ENCODE measurements at places on chromosomes 7 and 10. TPM values are rescaled to one million over a fixed set of nuclear protein-coding genes. Genes with fewer than 3 reads are reported as not detected.

DNA sequence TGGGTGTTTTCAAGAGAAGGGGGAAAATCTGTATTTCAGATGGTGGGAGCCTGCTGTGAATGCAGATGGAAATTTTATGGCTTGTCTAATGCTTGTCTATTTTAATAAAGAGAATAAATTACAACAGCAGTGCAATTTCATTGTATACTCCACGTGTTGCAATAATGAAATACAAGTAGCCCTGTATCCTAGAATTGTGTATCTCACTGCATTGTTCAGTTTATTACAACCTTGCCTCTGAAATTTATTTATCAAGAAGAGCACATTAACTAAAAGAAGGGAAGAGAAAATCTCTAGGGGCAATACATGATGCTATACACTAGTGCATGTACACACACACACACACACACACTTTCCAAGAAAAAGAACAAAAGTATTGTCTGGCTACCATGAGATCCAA, 21.8 kb downstream of the ANK3 start:
- H3K27ac ChIP-seq = no peak overlapping the region
- H3K4me1 ChIP-seq = peaks cover 7% of the 10 kb centered on the region
- no peaks in the 10 kb centered on the region for H3K27me3 ChIP-seq
- DNase-seq = no peak
- H3K4me3 ChIP-seq = no peak overlapping the region
- H3K36me3 ChIP-seq = no peaks in the 10 kb centered on the region

DNA sequence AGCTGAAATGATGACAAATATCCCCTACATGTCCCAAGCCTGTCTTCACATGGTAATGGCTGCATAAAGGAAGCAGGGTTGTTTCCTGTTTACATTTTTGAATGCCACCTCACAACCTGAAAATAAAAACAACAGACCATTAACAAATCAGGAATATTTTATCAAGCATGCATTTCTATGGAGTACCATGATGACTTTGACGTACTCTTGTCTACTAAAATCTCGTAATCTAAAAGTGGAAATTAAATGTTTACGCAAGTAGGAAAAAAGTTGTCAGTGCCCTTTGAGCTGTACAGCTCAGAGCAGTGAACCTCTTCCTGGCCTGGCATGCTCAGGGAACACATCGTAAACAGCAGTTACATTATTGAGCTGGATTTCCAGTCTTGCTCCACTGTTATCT, 194.1 kb downstream of the INHBA start:
- peak overlapping the region; percentile 5 for H3K27ac ChIP-seq
- no peaks in the 10 kb centered on the region for H3K4me1 ChIP-seq
- H3K4me3 ChIP-seq = no peak overlapping the region
- DNase-seq = peak; percentile 52

DNA sequence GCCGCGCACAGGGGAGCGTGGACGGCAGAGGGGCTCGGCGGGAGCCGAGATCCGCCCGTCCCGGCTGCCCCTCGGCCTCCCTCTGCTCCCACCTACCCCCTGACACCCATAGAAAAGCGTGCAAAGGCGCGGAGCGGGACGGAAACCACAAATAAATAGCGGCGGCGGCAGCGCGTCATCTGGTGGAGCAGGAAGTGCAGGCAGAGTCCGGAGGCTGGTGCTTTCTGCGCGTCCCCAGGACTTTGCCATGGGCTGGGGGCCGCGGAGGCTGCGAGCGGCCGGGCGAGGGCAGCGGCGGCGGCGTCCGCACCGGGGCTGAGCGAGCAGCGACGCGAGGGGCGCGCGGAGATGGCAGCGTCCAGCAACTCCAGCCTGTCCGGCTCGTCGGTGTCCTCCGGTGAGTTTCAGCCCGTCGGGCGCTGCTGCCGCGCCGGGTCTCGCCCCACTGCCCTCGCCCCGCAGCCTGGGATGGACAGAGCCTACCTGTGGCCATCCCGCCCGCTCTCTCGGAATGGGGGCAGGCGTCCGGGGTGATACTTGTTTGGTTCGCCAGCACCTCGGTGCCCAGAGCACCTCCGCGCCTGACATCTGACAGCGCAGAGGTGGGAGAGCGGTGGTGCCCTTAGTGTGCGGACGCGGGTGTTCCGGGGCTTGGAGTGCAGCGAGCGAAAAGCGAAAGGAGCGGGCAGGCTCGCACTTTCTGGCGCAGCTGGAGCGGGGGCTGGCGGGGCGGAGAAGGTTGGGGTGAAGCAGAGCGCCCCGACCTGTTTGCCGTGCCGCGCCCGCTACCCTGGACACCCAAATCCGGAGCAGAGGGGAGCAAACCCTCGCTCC, at the start of gene CHN2:
Gene CHN2, plus strand, starts transcription at position 182 of the 834 bp plus-strand sequence.
- H3K27me3 ChIP-seq = peaks cover 22% of the 10 kb centered on the region
- H3K4me1 ChIP-seq = peaks cover 11% of the 10 kb centered on the region
- H3K36me3 ChIP-seq = no peaks in the 10 kb centered on the region
- H3K4me3 ChIP-seq = peak within 1 kb of the TSS; percentile 97
- DNase-seq = peak; percentile 79
- peak within 1 kb of the TSS; percentile 71 for H3K27ac ChIP-seq

DNA sequence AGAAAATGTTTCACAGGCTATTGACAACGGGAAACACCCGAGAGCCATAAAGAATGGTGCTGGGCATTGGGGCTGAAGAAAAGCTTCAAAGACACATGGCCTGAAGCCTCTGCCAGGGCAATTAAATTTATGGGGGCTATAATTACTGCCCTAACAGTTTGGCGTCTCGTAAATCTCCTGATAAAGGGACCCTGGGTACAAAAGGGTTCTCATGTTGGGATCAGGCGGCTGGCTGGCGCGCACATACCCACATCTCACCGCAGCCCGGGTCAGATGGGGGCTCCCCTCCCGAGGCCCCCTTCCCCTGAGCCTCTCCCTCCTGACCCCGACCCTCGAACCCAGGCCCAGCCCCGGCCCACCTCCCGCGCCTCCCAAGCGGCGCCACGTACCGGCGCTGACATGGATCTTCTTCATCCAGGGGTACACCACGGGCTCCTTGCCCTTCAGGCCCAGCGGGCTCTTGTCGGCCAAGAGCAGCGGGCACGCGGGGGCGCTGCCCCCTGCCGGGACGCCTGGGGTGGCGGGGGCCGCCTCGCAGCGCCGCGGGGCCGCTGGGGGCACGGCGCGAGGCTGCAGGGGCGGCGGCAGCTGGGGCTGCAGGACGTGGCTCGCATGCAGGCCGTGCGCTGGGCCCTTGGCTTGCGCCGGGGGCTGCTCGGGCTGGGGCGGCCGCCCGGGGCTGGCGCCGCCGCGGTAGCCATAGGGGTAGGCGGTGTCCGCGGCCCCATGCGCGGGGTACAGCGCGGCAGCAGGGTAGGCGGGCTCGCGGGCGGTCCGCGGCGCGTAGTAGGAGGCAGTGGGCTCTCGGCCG, 623 bp downstream of the HOXA4 start:
- no peak overlapping the region for H3K27ac ChIP-seq
- peak overlapping the region; percentile 80 for H3K4me3 ChIP-seq
- H3K27me3 ChIP-seq = peaks cover 88% of the 10 kb centered on the region
- peak; percentile 53 for DNase-seq
- H3K36me3 ChIP-seq = no peaks in the 10 kb centered on the region
- H3K4me1 ChIP-seq = peaks cover 6% of the 10 kb centered on the region

Gene RAPGEF5
- polyA plus RNA-seq = 10.6 TPM

Gene AP1S1
- 32.0 TPM for polyA plus RNA-seq

- H3K27ac ChIP-seq = no peak overlapping the region
- DNase-seq = no peak
- no peaks in the 10 kb centered on the region for H3K4me1 ChIP-seq
- no peak overlapping the region for H3K4me3 ChIP-seq
These were observed 95.9 kb downstream of the POLL start for GRCh38 chr10:101492205-101492604.

Gene SLC26A4
- polyA plus RNA-seq = 0.35 TPM

- H3K36me3 ChIP-seq = no peaks in the 10 kb centered on the region
- peaks cover 3% of the 10 kb centered on the region for H3K27me3 ChIP-seq
- H3K4me3 ChIP-seq = no peak within 1 kb of the TSS
- no peaks in the 10 kb centered on the region for H3K4me1 ChIP-seq
These were observed at the start of gene GJD4 for GRCh38 chr10:35605191-35605590. GJD4 (plus strand) TSS chr10:35605341; CDS start chr10:35605568, 227 bp downstream.

Gene SLC18A2
- polyA plus RNA-seq = 1.6 TPM

DNA sequence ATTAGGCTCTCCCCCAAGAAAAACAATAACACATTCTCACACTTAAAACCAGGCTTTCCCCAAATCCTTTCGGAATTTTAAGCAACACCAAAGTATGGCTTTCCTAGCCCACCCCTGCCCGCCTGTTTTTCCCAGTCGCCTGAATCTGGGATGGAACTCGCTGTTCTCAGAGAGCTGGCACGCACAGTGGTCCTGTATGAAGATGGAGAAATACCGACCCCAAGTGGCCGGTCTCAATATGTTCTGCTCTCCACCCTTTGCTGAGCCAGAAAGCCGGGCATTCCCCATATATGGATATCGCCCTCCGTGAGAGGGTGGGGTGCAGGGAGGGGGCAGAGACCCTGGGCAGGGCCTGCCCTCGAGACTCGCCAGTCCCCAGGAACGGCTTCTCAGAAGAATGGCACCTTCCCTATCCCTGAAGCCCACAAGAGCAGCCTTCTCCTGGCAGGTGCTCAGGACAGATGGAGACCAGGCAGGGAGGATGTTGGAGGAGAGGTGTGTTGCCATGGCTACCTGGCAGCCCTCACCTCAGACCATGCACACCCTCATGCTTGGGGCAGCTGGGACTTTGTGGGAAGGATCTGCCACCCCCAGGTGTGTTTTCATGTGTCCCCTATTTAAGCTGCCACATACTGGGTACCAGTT, 3.4 kb downstream of the TACR2 start:
- H3K4me3 ChIP-seq = no peak overlapping the region
- no peaks in the 10 kb centered on the region for H3K27me3 ChIP-seq
- peak; percentile 81 for DNase-seq
- no peak overlapping the region for H3K27ac ChIP-seq
- H3K36me3 ChIP-seq = no peaks in the 10 kb centered on the region
- peaks cover 16% of the 10 kb centered on the region for H3K4me1 ChIP-seq

Gene PHKG1
- polyA plus RNA-seq = 0.28 TPM

- H3K27ac ChIP-seq = no peak overlapping the region
- H3K4me3 ChIP-seq = no peak overlapping the region
- DNase-seq = peak; percentile 58
- H3K27me3 ChIP-seq = no peaks in the 10 kb centered on the region
- peaks cover 5% of the 10 kb centered on the region for H3K4me1 ChIP-seq
These were observed 6.9 kb upstream of the BAG3 start for GRCh38 chr10:119644205-119644814.

- no peak overlapping the region for H3K4me3 ChIP-seq
- H3K27ac ChIP-seq = no peak overlapping the region
- H3K36me3 ChIP-seq = no peaks in the 10 kb centered on the region
- H3K4me1 ChIP-seq = no peaks in the 10 kb centered on the region
These were observed 207.7 kb upstream of the SHH start for GRCh38 chr7:156019776-156020565.

DNA sequence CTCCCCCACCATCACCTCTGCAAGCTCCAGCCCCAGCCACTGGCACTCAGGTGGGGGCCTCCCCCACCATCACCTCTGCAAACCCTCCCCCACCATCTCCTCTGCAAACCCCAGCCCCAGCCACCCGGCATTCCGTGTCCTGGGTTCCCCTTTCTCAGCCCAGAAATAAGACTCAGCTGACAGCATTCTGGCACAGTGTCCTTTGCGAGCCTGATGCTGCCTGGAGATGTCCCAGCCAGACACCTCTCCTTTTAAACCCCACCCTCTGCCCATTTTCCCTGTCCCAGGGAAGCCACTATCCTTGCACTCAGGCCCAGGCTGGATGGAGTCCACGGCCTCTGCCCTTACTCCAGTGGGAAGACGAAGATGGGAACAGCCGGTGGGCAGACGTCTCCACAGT, 49.8 kb downstream of the ELFN1 start:
- no peak overlapping the region for H3K27ac ChIP-seq
- no peaks in the 10 kb centered on the region for H3K36me3 ChIP-seq
- H3K4me1 ChIP-seq = no peaks in the 10 kb centered on the region
- no peak for DNase-seq
- no peak overlapping the region for H3K4me3 ChIP-seq
- H3K27me3 ChIP-seq = no peaks in the 10 kb centered on the region

Gene EDRF1
- polyA plus RNA-seq = 11.4 TPM

DNA sequence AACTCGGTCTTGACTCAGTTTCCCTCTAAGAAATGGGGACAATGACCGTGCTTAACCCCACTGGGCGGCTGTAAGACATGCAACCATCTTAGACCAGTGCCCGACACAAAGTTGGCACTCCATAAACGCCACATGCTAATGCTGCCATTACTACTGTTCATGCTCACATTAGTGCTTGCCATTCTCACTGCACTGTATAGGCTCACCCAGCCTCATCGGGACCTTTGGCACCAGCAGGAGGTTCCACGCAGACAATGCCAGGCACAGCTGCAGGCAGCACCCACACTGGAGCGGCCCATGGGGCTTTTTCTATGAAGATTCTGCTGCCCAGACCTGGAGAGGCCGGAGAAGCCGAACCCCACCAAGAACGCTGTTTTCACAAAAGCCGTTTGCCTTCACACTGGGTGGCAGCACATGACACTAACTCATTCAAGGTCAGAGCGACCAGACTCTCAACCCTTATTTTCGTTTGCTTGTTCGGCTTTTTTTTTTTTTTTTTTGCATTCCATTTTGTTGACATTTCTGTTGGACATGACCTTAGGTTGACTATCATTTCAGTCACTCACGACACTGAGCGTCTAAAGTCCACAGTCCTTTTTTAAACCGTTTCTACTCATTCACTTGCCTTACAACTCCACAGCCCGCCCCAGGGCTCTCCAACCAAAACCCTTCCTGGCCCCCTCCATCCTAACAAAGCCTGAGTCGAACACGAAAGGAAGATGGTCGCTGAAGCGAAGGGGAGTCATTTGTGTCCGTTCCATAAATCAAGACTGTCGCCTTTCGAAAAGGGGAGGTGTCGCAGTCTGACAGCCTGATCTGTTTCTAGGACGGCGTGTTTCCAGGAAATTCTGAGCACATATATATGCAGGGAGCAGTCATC, 124.4 kb upstream of the RNF32 start:
- no peaks in the 10 kb centered on the region for H3K27me3 ChIP-seq
- H3K4me3 ChIP-seq = no peak overlapping the region
- H3K27ac ChIP-seq = peak overlapping the region; percentile 96
- H3K4me1 ChIP-seq = peaks cover 6% of the 10 kb centered on the region
- DNase-seq = peak; percentile 77
- no peaks in the 10 kb centered on the region for H3K36me3 ChIP-seq

GRCh38 chr7:142359694-142360279, 101.9 kb upstream of the PRSS58 start:
- no peak overlapping the region for H3K4me3 ChIP-seq
- H3K4me1 ChIP-seq = no peaks in the 10 kb centered on the region
- no peak for DNase-seq
- H3K27ac ChIP-seq = no peak overlapping the region
